Right kidney (tissue), 9 donors: ENCODE measurements at places on chromosomes 5 and 9.

DNA sequence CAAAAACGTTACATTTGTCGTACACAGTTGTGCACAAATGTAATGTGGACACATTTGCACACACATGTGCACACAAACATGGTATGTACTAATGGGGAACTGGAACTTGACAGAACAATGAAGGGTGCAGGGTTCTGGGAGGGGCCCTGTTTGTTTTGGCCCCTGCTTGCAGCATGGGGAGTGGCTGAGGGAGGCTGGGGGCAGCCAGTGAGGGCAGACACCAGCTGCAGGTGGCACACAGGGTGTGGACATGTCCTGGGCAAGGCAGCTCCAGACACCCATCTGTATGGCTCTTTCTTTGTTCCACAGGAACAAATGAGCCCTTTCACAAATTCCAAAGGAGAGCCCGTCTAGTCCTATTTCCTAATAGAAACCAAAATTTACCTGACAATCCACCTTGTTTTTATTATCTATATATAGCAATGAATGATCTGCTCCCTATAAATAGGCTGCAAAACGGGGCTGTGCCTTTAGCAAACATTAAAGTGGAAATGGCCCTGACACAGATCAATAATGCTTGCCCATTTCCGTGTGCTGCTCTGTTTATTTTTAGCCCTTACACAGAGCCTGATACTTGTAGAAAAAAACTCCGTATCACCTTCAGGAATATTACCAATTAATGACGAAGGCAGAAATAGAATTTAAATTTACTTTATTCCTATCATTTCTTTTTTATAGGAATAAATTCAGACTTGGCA lies 26.4 kb downstream of the MARCHF3 start:
- DNase-seq: no peak

DNA sequence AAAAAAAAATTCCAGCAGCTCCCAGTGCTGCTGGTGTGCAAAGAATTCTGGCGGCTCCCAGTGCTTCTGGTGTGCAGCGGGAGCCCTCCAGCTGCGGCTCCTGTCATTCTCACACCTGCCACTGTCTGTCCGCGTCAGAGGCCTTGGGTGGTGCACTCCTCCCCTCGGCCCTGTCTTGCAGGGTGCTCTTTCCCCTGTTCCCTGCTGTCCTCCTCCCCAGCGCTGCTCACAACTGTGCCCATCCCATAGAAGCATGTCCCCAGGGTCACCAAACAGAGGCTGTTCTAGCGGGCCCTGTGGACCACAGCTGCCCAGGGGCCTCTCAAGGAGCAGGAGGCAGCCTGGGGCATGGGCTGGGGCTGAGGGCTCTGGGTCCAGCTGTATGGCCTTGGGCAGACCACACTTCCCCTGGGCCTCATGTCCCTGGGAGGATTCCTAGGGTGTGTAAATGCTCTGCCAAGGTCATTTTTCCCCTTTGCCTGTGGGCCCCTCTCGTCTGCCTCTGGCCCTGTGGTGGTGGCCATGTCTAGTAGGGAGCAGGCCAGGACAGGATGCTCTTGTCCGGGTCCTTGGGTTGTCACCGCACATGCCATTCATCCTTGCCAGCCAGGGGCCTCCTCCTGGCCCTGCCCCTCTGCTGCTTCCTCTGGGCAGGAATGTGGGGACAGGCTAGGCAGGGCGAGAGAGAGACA lies 68.2 kb downstream of the PHF2 start:
- DNase-seq: no peak

- DNase-seq: no peak
These were observed 54.1 kb downstream of the FER start for GRCh38 chr5:108801776-108802175.

GRCh38 chr5:135705941-135706466 lies 127.2 kb upstream of the CXCL14 start:
- DNase-seq: no peak

DNA sequence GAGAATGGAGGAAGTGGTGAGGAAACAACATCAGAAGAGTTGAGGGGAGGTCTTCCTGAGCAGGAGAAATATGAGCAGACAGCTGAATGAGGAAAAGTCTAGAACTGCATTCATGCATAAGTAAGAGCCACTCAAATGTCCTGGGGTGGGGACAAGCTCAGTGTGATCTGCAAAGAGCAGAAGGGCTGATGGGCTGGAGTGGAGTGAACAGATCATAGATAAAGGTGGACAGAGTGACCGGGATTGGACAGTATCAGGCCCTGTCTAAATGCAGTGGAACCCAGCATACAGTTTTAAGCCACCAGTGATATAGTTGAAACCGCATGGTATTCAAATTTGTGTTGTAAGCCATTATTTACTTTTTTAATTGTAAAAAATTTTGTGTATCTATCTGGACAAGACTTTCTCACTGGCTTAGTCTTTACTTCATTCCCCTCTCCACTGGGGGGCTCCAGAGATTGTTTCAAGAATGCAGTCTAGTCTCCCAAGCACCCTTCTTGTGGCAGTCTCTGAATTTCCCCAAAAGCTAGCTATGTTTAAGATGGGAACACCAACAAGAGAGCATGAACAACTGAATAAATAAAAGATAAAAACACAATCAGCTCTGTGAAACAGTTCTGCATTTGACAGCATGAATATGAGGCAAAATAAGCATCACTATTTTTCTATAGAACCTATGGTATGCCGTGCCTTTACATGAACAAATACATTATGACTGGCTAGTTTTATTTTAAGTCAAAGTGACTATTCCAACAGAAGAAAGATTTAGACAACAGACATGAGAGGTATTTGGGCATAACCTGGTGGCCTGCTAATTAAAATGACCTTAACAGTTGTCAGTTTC lies 10.7 kb upstream of the STK32A start:
- no peak for DNase-seq

GRCh38 chr5:5017827-5018577 lies 122.1 kb upstream of the ADAMTS16 start:
- DNase-seq: no peak

DNA sequence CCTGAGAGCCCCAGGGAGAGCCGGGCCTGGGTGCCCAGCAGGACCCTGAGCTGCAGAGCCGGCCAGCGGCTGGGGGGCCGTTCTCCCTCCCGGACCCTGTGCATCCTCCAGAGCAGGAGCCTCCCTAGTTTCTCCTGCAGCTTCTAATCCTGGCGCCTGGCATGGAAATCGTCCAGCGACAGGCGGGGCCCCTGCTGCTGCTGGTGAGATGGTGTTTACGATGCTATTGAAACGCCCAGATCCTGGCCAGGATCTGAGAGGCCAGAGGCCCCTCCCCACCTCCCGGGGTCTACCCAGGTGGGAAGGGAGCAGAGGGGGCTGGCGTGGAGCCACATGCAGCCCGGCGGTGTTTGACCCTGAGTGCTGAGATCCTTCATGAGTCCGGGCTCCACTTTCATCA lies 38.2 kb upstream of the CEP72 start:
- DNase-seq: no peak

DNA sequence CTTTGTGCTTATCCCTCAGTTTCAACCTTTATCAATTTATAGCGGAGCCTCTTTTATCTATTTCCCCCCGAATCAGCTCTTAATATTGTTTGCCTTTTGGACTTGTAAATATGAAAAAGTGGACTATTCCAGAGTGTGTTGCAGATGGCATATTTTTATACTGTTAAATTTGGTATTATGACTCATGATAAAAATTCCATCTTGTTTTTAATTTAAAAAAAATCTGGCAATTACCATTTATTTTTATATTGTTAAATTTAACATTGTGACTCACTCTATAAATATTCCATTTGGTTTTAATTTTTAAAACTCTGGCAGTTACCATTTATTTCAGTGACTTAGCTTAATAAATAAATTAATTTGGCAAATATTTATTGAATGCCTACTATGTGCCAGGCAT lies 37.5 kb downstream of the RBM27 start:
- no peak for DNase-seq

DNA sequence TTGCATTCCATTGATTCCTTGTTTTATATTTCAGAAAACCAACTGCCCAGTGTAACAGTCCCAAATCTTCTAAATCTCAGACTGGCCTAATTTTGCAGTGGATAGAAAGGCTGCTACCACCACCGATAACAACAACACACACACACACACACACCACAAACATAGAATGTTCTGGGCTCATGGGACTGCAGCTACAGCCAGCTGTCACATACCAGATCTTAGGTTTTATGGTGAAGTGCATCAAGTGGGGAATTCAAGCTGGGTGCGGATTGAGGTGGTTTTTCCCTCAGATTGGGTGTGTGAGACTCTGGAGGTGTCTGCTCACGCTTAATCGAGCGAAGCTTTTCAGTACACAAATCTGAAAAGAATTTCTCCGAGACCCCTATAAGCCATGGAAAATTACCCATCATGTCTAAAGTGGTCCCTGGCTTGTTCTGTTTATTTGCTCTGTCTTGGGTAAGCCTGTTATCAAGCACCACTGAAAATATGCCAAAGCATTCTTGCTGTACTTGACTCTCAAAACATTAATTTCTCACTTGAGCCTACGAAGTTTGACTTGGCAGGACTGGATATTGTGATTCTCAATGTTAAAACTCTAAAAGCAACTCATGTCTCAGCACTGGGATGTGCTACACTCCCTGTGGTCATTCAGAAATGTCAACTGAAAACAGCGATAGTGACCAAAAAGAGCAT lies 71.1 kb downstream of the ALDH7A1 start:
- no peak for DNase-seq

- DNase-seq: no peak
These were observed 190.3 kb upstream of the FREM1 start for GRCh38 chr9:15100571-15100970.

DNA sequence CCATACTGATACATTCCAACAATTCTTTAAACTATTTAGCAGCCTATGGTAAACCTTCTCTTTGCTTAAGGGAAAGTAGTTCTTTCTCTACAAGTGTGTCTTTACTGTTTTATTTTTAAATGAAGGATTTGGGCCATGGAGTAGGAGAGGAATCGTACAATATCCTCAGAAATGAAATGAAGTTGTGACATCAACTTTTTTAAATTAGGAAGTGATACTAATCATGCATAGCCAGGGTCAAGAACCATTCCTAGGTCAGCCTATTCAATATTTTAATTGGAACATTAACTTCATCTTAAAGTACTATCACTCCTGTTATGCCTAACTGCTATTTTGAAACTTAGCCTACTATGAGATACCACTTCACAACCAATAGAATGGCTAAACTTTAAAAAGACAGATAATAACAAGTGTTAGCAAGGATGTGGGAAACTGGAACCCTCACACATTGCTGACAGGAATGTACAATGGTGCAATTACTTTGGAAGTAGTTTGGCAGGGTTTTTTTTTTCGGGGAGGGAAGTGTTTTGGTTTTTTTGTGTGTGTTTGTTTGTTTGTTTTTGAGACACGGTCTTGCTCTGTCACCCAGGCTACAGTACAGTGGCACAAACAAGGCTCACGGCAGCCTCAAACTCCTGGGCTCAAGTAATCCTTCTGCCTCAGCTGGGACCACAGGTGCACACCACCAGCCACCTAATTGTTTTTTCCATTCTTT lies 10.7 kb downstream of the AGTPBP1 start:
- no peak for DNase-seq

DNA sequence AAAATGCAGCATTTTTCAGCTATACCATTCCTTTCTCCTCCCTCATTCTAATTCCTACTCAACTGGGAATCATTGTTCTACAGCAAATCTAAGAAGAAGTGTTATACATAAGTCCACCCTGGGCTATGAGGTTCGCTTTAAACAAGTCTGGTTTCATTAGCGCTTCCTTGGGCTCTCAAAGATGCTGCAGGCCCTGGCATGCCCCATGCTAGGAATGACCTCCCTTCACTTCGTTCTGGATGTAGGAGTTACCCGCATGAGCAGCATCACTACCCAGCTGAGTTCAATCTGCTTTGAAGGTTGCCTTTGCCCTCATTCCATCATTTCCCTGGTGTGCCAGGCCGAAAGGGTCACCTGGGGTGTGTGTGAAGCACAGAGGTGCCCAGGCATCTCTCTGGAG lies 35.4 kb downstream of the F2R start:
- DNase-seq: no peak

DNA sequence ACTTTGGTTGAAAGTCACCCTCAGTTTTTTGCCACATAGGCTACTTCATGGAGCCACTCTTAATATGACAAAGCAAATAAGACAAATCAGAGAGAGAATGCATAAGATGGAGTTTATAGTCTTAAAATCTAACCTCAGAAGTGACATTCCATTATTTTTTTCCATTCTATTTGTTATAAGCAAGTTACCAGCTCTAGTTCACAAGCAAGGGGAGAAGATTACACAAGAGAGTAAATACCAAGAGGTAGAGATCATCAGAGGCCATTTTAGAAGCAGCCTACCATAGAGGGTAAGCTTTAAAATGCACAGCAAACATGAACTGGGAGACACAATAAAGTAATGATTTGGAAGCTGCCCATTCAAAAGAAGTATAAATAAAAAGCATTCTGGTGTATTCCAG lies 651.3 kb upstream of the MEF2C start:
- no peak for DNase-seq

- DNase-seq: no peak
These were observed 84.9 kb downstream of the PPIC start for GRCh38 chr5:122951658-122952057.

GRCh38 chr9:89863141-89863540 lies 258.3 kb downstream of the GADD45G start:
- no peak for DNase-seq

GRCh38 chr9:125701351-125701750 lies 5.7 kb downstream of the MAPKAP1 start:
- no peak for DNase-seq

DNA sequence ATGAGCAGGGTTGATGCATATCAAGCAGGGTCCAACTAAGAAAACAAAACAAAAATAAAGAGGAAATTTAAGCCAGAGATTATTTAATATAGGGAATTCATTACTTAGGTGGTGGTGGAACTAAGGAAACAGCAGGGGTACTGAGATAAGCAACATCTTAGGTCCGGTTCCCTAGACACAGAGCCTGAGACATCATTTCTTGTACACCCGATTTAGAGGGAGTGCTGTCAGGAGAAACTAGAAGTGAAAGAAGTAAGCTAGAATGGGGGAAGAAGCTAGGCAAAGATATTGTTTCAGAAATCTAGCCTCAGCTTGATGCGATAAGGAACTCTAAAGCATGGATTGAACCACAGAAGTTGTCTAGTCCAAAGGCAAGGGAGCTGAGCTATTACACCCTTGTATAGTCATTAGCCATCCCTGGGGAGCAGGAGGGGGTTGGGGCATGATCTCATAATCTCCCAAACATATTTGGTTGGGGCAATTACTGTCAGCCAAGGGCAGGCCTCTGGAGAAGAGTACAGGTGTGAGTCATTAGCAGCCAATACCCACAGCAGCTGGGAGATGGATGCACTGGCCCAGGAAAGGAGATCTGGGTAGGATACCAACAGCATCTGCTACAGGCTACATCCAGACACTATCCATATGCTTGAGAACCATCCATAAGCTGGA lies 194.5 kb downstream of the ARL15 start:
- no peak for DNase-seq

- no peak for DNase-seq
These were observed 284.8 kb downstream of the PDE4D start for GRCh38 chr5:59608745-59609144.

- no peak for DNase-seq
These were observed 61.8 kb upstream of the STXBP1 start for GRCh38 chr9:127550282-127550681.

- no peak for DNase-seq
These were observed 896 bp upstream of the PCSK5 start for GRCh38 chr9:75889577-75889976.

- no peak for DNase-seq
These were observed 313.8 kb downstream of the ENC1 start for GRCh38 chr5:74326571-74327338.

GRCh38 chr5:172482156-172483020 lies 28.1 kb upstream of the SH3PXD2B start:
- no peak for DNase-seq

GRCh38 chr5:19837536-19838174 lies 150.3 kb downstream of the CDH18 start:
- DNase-seq: no peak
